Heart left ventricle (tissue), 16 donors: ENCODE measurements at places on chromosomes 4 and X.

DNA sequence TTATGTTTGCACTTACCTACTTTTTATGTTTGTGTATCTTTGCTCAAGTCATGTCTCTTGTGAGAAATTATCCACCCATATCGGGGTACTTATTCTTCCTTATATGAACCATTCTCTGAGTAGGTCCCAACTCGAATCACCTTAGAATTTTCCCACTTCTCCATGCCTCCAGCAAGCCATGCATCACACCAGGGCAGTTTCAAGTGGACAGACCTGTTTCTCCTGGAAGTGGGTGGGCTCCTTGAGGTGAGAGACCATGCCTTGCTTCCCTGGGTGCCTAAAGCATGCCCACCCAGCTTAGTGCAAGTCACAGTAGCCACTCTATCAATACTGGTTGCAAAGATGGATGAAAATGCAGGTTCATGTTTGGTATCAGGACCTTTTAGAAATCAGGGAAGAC lies 187.2 kb downstream of the KIT start:
- no peaks in the 10 kb centered on the region for H3K36me3 ChIP-seq
- H3K27me3 ChIP-seq: no peaks in the 10 kb centered on the region
- H3K27ac ChIP-seq: no peak overlapping the region

DNA sequence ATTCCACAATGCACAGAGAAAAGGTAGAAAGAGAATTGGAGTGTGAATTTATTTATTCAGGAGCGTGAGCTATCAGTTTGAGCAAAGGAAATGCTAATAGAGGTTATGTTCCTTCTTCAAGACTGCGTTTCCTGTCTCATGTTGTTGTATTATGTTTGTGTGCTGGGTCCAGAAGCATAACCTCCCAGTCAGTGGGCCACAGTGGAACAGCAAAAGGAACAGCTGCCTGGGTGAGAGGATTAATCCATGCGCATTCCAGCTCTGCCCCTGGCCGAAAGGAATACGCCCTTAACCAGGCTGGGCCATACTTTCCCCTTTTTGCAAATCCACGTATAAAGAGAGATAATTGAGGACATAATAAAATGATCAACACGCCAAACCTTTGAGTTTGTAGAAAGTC lies 32.4 kb upstream of the ARX start:
- no peaks in the 10 kb centered on the region for H3K27me3 ChIP-seq
- H3K36me3 ChIP-seq: no peaks in the 10 kb centered on the region
- DNase-seq: no peak
- no peaks in the 10 kb centered on the region for H3K4me1 ChIP-seq

GRCh38 chr4:109749388-109750082 lies 19.7 kb upstream of the PLA2G12A start:
- H3K4me3 ChIP-seq: no peak overlapping the region
- DNase-seq: no peak
- H3K4me1 ChIP-seq: no peaks in the 10 kb centered on the region
- no peak overlapping the region for H3K27ac ChIP-seq
- peaks cover 3% of the 10 kb centered on the region for H3K36me3 ChIP-seq

DNA sequence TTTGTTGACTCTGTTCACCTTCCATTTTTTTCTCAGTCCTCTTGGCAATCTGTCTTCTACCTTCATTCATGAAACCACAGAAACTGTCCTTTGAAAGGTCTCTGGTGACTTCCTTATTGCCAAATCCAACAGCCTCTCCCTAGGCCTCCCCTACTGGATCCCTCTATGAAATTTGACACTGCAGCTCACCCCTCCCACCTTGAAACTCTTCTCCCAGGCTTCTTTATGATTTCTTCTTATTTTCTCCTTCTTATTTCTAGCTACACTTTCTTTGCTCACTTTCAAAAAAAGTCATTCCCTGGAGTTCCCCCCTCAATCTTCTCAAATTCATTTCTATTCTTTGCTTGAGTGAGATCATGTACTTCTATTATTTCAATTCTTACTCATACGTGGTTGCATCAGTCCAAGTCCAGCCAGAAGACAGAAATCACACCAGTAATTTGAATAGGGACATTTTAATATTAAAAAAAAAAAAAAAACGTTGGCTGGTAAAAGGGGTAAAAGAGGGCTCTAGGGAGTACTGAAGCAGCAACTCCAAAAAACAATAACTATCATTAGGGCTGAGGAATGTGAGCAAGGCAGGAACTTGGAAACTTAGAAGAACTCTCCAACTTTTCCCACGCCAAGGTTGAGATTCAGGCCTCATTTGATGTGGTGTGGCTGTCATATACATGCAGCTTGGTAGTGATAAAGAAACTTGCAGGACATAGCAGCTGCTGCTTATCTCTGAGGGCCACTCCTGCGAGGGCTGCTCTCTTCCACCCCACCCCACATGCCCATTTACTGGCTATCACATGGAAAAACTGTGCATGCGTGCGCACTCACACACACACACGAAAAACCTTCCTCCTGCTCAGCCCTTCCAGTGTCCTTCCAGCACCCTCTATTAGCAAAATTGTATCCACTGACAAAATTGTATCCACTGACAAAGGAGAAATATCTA lies 169.8 kb upstream of the GALNT7 start:
- no peak overlapping the region for H3K4me3 ChIP-seq
- H3K36me3 ChIP-seq: no peaks in the 10 kb centered on the region
- no peaks in the 10 kb centered on the region for H3K4me1 ChIP-seq
- no peaks in the 10 kb centered on the region for H3K27me3 ChIP-seq
- no peak for DNase-seq

GRCh38 chr4:31908261-31908660 lies 1188.1 kb downstream of the PCDH7 start:
- H3K27ac ChIP-seq: no peak overlapping the region
- H3K36me3 ChIP-seq: no peaks in the 10 kb centered on the region
- no peaks in the 10 kb centered on the region for H3K4me1 ChIP-seq
- no peak for DNase-seq

GRCh38 chr4:110587666-110588285 lies 35.1 kb downstream of the PITX2 start:
- H3K27ac ChIP-seq: no peak overlapping the region
- H3K27me3 ChIP-seq: no peaks in the 10 kb centered on the region
- no peak overlapping the region for H3K4me3 ChIP-seq
- H3K36me3 ChIP-seq: no peaks in the 10 kb centered on the region

DNA sequence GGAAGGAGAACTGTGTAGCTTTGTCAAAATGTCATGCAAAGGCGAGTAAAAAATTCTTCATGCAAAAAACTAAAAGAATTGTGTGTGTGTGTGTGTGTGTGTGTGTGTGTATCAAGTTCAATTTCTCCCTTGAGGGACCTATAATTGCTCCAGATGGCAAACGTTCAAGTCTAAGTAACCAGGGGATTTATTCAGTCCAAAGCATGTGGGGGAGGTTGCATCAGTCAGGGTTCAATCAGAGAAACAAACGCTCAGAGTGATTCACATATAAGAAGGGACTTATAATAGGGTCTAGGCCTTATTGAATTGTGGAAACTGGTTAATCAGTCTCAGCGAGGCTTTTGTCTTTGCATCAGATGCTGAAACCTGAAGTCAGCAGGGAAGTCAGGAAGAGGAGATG lies 5.0 kb downstream of the DCAF8L1 start:
- no peak for DNase-seq
- no peak overlapping the region for H3K27ac ChIP-seq
- no peaks in the 10 kb centered on the region for H3K36me3 ChIP-seq
- no peak overlapping the region for H3K4me3 ChIP-seq

- no peaks in the 10 kb centered on the region for H3K27me3 ChIP-seq
- H3K4me1 ChIP-seq: no peaks in the 10 kb centered on the region
- H3K27ac ChIP-seq: no peak overlapping the region
- DNase-seq: no peak
Measured at GRCh38 chr4:145541346-145541745, 59.7 kb downstream of the SMAD1 start.

DNA sequence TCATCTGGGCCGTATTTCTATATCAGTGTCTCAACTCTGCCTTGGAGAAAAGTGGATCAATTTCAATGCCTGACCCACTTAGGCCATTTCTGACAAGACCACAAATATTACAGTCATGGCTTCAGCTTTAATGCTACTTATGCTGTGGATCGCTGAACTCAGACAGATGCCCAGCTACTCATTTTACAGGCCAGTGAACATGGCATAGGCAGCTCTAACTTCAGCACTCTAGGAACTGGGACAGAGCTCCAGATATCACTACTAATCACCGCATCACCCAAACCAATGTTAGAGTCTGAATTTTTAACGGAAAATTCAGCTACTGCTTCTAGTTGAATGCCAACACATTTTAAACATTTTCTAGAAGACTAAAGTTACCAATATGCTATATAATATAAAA lies 809.6 kb upstream of the FRG1 start:
- no peaks in the 10 kb centered on the region for H3K36me3 ChIP-seq
- no peak overlapping the region for H3K27ac ChIP-seq
- H3K4me1 ChIP-seq: no peaks in the 10 kb centered on the region
- no peak for DNase-seq
- no peak overlapping the region for H3K4me3 ChIP-seq
- no peaks in the 10 kb centered on the region for H3K27me3 ChIP-seq

- peaks cover 8% of the 10 kb centered on the region for H3K4me1 ChIP-seq
- H3K4me3 ChIP-seq: no peak overlapping the region
- DNase-seq: no peak
- no peaks in the 10 kb centered on the region for H3K27me3 ChIP-seq
Measured at GRCh38 chr4:102717448-102718092, 43.2 kb downstream of the MANBA start.

- no peak overlapping the region for H3K4me3 ChIP-seq
- H3K27ac ChIP-seq: no peak overlapping the region
- DNase-seq: no peak
- H3K4me1 ChIP-seq: no peaks in the 10 kb centered on the region
Measured at GRCh38 chrX:153848325-153848724, 18.0 kb upstream of the PDZD4 start.

- DNase-seq: no peak
- H3K4me1 ChIP-seq: no peaks in the 10 kb centered on the region
- no peaks in the 10 kb centered on the region for H3K27me3 ChIP-seq
- H3K27ac ChIP-seq: no peak overlapping the region
- H3K4me3 ChIP-seq: no peak overlapping the region
- H3K36me3 ChIP-seq: no peaks in the 10 kb centered on the region
Measured at GRCh38 chr4:110164856-110165255, 33.6 kb downstream of the ELOVL6 start.

- no peaks in the 10 kb centered on the region for H3K27me3 ChIP-seq
- no peak overlapping the region for H3K4me3 ChIP-seq
- no peaks in the 10 kb centered on the region for H3K36me3 ChIP-seq
- peaks cover 9% of the 10 kb centered on the region for H3K4me1 ChIP-seq
- peak; percentile 46 for DNase-seq
- peak overlapping the region; percentile 25 for H3K27ac ChIP-seq
Measured at GRCh38 chrX:39895218-39896110, 202.3 kb downstream of the BCOR start.

GRCh38 chr4:155403886-155404285 lies 27.1 kb upstream of the MAP9 start:
- H3K27ac ChIP-seq: no peak overlapping the region
- no peaks in the 10 kb centered on the region for H3K27me3 ChIP-seq
- no peaks in the 10 kb centered on the region for H3K4me1 ChIP-seq

DNA sequence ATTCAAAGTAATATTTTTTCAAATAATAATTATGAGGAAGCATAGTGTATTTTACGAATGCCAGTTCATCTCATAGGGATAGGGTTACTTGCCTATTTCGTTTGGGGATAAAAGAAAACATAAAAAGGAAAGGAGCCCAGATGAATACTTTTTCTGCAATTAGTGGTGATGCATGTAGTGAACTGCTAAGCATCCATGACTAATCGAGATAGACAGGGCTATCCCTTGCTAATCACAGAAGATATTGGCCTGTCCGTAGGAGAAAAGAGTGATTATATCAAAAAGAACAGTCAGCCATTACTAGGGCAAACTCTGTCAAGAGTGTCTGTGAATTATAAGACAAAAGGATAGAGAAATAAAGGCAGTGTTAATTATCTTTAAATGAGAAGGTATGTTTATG lies 746.1 kb downstream of the C4orf33 start:
- no peak overlapping the region for H3K27ac ChIP-seq
- no peaks in the 10 kb centered on the region for H3K36me3 ChIP-seq
- H3K27me3 ChIP-seq: no peaks in the 10 kb centered on the region
- no peak for DNase-seq
- no peak overlapping the region for H3K4me3 ChIP-seq

- no peak overlapping the region for H3K4me3 ChIP-seq
- no peak overlapping the region for H3K27ac ChIP-seq
- no peaks in the 10 kb centered on the region for H3K27me3 ChIP-seq
- H3K4me1 ChIP-seq: no peaks in the 10 kb centered on the region
- DNase-seq: no peak
- H3K36me3 ChIP-seq: no peaks in the 10 kb centered on the region
Measured at GRCh38 chr4:104344342-104344980, 150.2 kb downstream of the CXXC4 start.

GRCh38 chr4:75512386-75513211 lies 1.6 kb downstream of the RCHY1 start:
- DNase-seq: no peak
- H3K27ac ChIP-seq: peak overlapping the region; percentile 96
- H3K4me1 ChIP-seq: peaks cover 35% of the 10 kb centered on the region
- peak overlapping the region; percentile 74 for H3K4me3 ChIP-seq
- H3K36me3 ChIP-seq: peaks cover 16% of the 10 kb centered on the region
- H3K27me3 ChIP-seq: no peaks in the 10 kb centered on the region

- no peak overlapping the region for H3K4me3 ChIP-seq
- H3K36me3 ChIP-seq: no peaks in the 10 kb centered on the region
- no peak overlapping the region for H3K27ac ChIP-seq
- peaks cover 4% of the 10 kb centered on the region for H3K4me1 ChIP-seq
Measured at GRCh38 chr4:40178672-40179071, 18.2 kb upstream of the RHOH start.

DNA sequence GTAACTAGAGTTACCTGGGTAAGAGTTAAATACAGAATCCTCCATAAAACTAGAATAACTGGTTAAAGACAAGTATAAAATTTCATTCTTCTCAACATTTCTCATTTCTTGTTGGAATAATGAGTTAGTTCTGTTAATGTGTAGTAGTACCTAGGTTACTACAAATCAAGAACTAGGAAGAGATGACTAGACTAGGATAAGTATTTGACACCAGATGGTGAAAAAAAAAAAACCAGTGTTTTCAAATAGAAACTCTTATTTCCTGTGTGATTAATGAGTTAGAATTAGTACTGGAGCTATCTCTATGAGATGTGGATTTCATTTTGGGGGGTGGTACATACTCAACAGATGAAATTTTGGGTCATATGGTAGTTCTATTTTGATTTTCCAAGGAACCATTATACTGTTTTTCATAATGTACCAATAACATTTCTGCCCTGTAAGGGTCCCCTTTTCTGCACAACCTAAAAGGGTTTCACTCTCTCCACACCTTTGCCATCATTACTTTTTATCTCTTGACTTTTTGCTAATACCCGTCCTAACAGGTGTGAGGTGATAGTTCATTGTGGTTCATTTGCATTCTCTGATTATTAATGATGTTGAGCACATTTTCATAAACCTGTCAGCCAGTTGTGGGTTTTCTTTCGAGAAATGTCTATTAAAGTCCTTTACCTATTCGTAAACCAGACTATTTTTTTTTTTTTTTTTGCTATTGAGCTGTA lies 1.7 kb upstream of the VCX start:
- H3K27me3 ChIP-seq: no peaks in the 10 kb centered on the region
- no peak overlapping the region for H3K4me3 ChIP-seq

DNA sequence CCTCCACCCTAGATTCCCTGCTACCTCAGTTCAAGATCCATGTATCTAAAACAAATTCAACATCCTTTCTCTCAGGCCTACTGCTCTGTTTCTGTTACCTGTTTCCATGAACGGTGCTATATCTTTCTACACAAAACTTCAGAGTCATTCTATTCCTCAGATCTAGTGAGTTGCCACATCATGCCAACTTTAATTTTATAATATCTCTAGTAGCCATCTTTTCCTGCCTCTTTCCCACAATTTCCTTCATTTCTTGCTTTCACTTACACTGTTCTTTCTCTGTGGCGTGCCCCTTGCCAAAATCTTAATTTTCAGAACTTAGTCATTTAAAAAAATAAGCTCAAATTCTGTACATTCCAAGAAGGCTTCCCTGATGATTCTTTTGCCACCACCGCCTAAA lies 15.2 kb downstream of the GUCY1A1 start:
- peaks cover 13% of the 10 kb centered on the region for H3K4me1 ChIP-seq
- H3K27me3 ChIP-seq: no peaks in the 10 kb centered on the region
- DNase-seq: no peak
- no peak overlapping the region for H3K4me3 ChIP-seq
- no peaks in the 10 kb centered on the region for H3K36me3 ChIP-seq
